IMR-90 (cell line): ENCODE measurements at places on chromosomes 3 and 15. TPM values are rescaled to one million over a fixed set of nuclear protein-coding genes. Genes with fewer than 3 reads are reported as not detected.

Gene GYG1
- 77.8 and 90.3 TPM in 2 replicates for total RNA-seq

Gene ITIH1
- total RNA-seq, result not detected in 2 replicates

Gene SAMD7
- not detected in 2 replicates for total RNA-seq

Gene C3orf80
- total RNA-seq, result not detected in 2 replicates

Gene C3orf20
- not detected in 2 replicates for total RNA-seq

Gene MUC4
- total RNA-seq, result not detected in 2 replicates

Gene DCUN1D1
- 17.7 and 48.9 TPM in 2 replicates for total RNA-seq

Gene SRGAP3
- 1.1 and 1.4 TPM in 2 replicates for total RNA-seq

Gene CSK
- total RNA-seq, result 10.8 and 13.6 TPM in 2 replicates

Gene APEH
- 116 and 142 TPM in 2 replicates for total RNA-seq

Gene IGF2BP2
- 88.2 and 126 TPM in 2 replicates for total RNA-seq

Gene AQR
- total RNA-seq, result 29.6 and 33.6 TPM in 2 replicates

Gene ALDH1L1
- total RNA-seq, result not detected in 2 replicates

Gene PRTG
- 1.4 and 1.7 TPM in 2 replicates for total RNA-seq

Gene IL16
- total RNA-seq, result under 0.01 and 0.18 TPM in 2 replicates

Gene SLCO2A1
- under 0.01 TPM in 2 replicates for total RNA-seq

Gene ATP10A
- total RNA-seq, result 12.8 and 13.8 TPM in 2 replicates

Gene DPPA2
- not detected in 2 replicates for total RNA-seq

Gene KCNMB3
- 0.72 and 0.83 TPM in 2 replicates for total RNA-seq

Gene ECE2
- not detected in 2 replicates for total RNA-seq

Gene PEAK1
- total RNA-seq, result 43.9 and 49.2 TPM in 2 replicates

Gene SLC24A5
- total RNA-seq, result not detected in 2 replicates

Gene FYTTD1
- total RNA-seq, result 50.2 and 67.2 TPM in 2 replicates

Gene NME9
- not detected in 2 replicates for total RNA-seq

Gene INKA1
- total RNA-seq, result 2.3 and 2.8 TPM in 2 replicates

Gene SLC6A1
- not detected in 2 replicates for total RNA-seq

Gene STRC
- not detected in 2 replicates for total RNA-seq

Gene UPK1B
- total RNA-seq, result 0.28 and 0.36 TPM in 2 replicates

Gene FOXL2NB
- total RNA-seq, result under 0.01 TPM in 1 of 2 replicates, not detected in the other

Gene THRB
- total RNA-seq, result under 0.01 TPM in 1 of 2 replicates, not detected in the other

Gene ANP32A
- 50.0 and 72.8 TPM in 2 replicates for total RNA-seq

Gene TNIK
- total RNA-seq, result 6.3 and 8.3 TPM in 2 replicates

Gene GOLGA8A
- total RNA-seq, result 4.7 and 5.3 TPM in 2 replicates

Gene CLDN16
- under 0.01 TPM in 2 replicates for total RNA-seq

Gene LRRC34
- 0.90 and 1.1 TPM in 2 replicates for total RNA-seq

Gene ADGRG7
- not detected in 2 replicates for total RNA-seq

Gene RARB
- 1.4 TPM in 2 replicates for total RNA-seq
